ENCODE measurements at places on chromosomes 2 and 18.

DNA sequence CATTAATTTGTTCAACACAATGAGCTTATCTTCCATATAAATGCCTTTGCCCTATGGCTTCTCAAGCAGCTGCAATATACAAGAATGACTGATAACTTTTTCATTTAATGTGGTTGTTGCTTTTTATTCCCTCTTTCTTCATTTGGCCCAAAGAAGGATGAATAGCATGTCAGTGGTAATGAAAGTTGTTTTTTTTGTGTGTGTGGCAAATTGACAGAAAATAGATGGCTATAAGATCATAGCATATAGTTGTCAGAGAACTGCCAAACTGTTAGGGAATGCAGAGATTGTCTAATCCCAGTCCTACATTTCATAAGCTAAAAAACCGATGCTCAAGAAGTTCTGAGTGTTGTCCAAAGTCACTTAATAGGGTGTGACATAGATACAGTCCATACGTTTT is 244.3 kb downstream of the ACTR3 start:
- DNase-seq = no peak

GRCh38 chr2:229861431-229861830 is 60.4 kb downstream of the TRIP12 start:
- no peak for DNase-seq

GRCh38 chr18:21391074-21391673 is 149.1 kb downstream of the GREB1L start:
- DNase-seq = no peak

DNA sequence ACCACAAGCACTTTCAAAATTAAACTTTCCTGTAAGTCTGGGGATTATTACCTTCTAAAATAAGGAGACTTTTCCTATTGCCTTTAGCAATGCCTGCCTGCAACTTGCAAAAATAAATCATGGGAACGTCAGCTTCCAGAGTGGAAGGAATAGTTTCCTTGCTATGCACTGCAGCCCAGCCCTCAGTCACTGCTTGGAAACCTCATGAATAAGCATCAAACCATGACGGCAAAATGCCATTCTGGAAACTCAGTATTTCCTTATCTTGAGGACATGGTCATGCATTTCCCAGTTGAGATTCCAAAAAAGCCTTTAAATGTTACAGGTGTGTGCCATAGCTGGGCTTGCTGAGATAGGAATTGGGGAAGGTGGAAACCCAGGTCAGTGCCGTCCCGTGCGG is 84.2 kb upstream of the OTOS start:
- DNase-seq = no peak

DNA sequence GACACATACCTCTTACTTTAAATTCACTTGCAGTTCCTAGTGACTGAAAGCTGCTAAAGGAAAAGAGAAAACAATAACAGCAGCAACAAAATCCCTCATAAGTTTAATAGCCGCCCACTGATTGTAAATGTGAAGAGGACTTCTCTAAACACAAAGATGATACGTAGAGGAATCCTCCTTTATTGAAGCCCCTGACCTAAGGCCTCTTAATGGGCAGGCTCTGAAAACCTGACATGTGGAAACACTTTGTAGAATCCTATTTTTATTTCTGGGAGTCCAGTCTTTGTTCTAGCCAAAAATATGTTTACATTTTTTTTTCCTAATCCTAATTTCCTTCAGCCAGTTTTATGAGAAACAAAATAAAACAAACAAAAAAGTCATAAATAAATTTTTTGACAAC is 1277.7 kb upstream of the CELF4 start:
- DNase-seq = no peak

DNA sequence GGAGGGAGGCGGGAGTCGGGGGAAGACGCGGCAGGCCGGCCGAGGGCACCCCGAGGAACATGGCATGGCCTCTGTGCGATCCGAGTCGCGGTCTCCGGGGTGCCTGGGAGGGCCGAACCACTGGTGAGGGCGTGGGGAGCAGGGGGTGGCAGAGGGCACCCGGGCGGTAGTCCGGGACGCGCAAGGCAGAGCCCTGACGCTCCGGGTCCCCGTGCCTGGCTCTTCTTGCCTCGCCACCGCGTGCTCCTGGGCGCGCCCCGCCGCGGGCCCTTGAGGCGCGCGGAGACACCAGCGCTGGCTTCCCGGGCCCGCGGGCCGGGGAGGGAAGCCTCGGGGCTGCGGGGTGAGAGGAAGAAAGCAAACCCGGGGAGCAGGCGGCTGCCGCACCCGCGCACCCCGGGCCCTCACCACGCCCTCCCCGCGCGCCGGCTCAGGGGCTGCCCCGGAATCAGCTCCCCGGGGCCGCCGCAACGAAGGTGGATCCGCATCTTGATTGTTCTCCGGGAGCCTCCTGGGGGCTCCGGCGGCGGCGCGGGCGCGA is 4.3 kb downstream of the SOX11 start:
- DNase-seq = no peak

DNA sequence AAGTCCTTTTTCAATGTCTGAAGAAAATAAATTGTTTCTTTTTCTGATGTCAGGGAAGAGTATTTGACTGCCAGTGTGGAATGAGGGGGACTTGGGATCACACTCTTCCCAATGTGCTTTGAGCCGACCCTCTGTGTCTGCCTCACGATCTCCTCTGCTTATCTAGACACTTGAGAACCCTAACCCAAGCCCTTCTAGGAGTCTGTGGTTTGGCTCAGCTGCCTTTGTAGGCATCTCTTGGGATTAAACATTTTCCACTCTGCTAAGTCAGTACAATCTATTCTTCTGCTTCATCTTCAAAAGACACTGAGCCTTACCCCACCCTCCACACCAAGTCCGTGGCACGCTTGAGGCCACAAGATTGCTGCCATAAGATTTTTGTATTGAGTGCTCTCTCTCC is 19.4 kb downstream of the FAM110C start:
- no peak for DNase-seq

DNA sequence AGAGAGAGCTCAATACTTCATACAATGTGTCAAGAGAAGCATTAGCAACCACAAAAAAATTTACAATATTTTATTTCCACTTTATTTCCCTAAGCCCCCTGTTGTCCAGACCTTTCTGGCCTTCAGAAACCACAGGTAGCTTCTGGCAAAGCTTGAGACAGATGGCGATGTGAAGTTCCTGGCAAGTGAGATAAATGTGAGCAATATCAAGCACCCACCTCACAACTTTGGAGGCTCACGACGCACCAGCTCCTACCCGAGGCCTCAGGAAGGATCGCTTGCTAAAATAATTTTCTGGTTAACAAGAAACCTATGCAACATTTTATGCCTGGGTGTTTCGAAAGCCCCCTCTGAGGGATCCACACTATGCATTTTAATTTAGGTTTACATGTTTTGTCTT is 158.1 kb upstream of the CHAC2 start:
- DNase-seq = no peak

DNA sequence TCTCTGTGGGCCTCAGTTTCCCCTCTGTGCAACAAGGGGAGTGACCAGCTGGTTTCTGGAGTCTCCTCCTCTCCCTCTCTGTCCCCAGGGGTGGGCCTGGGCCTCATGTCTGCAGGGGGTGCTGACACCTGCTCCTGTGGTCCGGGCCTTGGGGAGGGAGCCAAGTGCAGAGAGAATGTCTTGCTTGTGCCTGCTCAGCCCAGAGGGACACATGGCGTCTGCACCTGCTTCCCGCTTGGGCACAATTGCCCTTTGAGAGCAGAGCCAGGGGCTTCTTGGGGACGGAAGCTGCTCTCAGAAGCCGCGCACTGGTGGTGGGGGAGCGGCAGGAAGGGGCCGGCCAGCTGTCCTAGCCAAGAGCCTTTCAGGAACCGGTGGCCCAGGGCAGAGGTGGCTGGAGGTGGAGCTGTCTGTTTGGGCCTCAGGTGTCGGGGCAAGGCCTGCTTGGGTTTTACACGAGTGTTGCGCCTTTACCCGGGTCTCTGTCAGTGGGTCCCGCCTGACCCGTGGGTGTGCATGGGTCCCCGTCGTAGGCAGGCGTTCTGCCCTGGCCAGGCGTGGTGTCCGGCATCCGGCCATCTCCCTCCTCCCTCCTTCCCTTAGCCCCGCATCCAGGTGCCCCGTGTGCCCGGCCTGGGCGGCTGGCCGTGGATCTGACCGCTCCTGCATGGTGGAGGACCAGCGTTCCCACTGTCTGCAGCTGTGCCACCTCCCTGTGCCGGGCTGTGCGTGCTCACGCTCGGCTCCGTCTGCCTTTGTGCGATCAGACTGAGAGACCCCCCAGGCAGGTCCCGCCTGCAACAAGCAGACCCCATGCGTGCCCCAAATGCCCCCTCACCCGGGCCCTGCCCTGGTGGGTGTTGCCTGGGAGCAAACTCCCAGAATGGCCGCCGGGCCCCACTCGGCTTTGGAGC is 4.0 kb downstream of the NEU4 start:
- DNase-seq = no peak

GRCh38 chr18:6605115-6605869 is 124.2 kb upstream of the ARHGAP28 start:
- DNase-seq = no peak

DNA sequence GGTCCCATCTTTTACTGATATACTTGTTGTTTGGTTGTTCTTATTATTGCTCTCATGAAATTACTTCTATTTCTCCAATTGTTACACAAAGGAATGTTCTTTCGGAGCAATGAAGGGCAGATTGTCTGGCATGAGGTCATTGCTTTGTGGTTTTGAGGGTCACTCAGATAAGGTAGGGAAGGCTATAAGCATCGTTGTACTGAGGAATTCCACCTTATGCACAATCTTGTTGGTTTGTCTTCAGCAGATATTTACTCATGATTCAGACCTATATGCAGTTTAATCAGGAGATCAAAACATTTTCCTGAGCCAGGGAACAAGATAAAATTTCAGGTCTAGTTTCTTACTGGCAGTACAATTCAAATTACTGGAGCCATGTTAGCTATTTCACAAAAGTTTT is 163.0 kb upstream of the SPHKAP start:
- DNase-seq = no peak

GRCh38 chr2:158312981-158313380 is 143.6 kb downstream of the CCDC148 start:
- no peak for DNase-seq

DNA sequence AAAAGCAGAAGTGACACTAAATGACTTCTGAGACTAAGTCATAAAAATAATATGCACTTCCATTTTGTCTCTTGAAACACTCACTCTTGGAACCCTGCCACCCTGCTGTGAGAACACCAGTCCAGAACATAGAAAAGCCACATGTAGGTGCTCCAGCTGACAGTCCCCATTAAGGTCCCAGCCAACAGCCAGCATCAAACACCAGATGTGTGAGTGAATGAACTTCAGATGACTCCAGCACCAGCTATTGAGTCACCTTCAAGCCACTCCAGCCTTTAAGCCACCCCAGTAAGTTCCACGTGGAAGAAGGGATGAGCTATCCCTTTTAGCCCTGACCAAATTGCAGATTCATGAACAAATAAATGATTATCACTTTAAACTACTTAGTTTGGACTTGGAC is 31.5 kb upstream of the LGALSL start:
- DNase-seq = no peak

- no peak for DNase-seq
Measured at GRCh38 chr18:32435631-32436500, 34.8 kb downstream of the GAREM1 start.

GRCh38 chr2:110865188-110865587 is 132.8 kb downstream of the ACOXL start:
- DNase-seq = no peak

DNA sequence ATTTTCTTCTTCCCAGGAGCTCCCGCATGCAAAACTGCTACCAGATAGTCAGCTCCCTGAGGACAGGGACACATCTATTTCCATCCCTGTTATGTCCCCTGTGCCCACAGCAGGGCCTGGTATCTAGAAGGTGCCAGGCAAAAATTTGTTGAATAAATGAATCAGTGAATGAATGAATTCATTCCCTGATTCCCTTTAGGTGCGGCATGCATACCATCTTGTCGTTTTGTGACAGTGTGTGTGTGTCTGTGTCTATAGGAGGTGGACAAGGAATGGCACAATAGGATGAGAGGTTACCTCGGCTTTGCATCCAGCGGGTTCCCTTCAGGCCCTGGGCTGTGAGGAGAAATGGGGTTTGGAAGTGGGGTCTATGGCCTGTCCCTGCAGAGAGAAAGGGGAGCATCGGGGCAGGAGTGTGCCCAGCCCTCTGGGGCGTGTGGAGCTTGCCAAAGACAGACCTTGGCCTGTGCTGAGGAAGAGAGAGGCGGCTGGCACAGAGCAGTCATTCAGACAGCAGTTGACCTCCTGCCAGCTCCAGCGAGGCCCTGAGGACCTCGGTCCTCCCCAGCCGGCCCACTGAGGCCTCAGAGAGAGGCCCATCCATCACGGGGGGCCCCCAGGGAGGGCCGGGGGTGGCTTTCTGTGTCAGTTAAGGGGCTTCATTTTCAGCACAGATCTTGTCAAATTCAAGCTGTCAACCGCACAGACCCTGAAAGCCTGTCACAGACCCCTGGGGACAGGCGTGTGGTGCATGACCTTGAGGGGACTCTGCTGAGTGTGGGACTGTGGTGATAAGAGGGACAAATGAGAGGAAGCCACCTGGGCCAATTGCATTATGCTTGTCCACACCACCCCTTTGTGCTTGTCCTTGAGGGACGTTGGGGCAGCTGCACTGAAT is 125.9 kb upstream of the CXCR4 start:
- no peak for DNase-seq

GRCh38 chr2:113112441-113112840 is 15.0 kb upstream of the IL1RN start:
- no peak for DNase-seq

DNA sequence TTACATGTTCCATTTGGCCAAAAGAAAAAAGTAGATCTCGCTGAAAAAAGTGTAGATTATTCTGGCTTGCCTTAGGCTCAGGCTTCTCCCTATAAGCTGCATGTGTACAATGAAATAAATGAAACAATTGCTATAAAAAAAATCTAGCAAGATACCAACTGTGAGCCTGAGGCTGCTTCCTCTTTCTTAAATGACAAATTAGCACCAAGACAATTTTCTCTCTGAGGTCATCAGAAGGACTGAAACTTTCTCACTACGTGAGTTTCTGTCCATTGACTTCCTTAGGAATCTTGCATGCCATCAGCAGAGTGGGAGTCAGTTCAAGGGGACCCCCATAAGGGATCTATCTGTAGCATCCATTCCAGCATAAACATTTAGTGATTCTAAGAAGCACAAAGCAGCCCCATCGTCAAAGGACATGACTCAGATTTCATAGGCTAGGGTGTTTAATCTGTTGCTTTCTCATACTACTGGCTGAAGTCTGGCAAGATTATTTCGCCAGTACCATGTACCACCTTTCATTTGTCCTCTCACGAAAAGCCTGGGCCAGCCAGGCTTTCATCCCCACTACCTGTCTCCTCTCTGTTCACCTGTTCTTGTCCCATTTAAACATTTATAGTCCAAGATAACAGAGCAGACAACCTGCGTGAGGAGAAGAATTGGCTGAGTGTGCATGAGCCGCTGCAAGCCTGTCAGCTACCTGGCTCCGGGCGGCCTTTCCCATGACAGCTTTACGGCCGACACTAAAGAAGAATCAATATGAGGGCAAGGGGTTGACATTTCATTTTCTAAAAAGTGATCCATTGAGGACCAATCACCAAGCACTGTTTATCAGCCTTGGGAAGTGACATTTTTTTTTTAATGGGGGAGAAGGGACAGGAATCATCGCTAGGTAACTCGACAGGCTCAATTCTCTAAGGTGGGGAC is 120.0 kb downstream of the EPHA4 start:
- no peak for DNase-seq

- no peak for DNase-seq
Measured at GRCh38 chr2:201847481-201847880, 41.1 kb downstream of the CDK15 start.

GRCh38 chr2:180481998-180482397 is 474.9 kb upstream of the CWC22 start:
- no peak for DNase-seq
